Forelimb muscle (tissue), 1 donor: ENCODE measurements at places on chromosomes 2 and 18.

- DNase-seq, result no peak
Observed at GRCh38 chr2:220935789-220936321, 636.2 kb downstream of the EPHA4 start.

DNA sequence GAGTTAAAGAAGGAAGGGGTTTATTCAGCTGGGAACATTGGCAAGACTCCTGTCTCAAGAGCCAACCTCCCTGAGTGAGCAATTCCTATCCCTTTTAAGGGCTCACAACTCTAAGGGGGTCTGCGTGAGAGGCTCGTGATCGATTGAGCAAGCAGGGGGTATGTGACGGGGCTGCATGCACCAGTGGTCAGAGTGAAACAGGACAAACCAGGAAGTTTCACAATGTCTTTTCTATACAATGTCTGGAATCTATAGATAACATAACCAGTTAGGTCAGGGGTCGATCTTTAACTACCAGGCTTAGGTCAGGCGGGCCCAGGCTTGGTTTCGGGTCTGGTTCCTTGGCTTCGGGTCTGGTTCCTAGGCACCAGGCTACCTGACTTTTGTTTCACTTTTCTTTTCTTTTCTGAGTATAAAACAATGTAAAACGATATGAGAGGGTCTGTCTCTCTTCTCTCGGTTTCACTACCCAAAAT is 30.1 kb upstream of the LIPG start:
- no peak for DNase-seq

- no peak for DNase-seq
Observed at GRCh38 chr2:55106148-55106547, 55.9 kb upstream of the RTN4 start.

GRCh38 chr2:133951209-133951608 is 302.7 kb upstream of the MGAT5 start:
- no peak for DNase-seq

GRCh38 chr2:145771525-145771924 is 1251.6 kb upstream of the ZEB2 start:
- no peak for DNase-seq

DNA sequence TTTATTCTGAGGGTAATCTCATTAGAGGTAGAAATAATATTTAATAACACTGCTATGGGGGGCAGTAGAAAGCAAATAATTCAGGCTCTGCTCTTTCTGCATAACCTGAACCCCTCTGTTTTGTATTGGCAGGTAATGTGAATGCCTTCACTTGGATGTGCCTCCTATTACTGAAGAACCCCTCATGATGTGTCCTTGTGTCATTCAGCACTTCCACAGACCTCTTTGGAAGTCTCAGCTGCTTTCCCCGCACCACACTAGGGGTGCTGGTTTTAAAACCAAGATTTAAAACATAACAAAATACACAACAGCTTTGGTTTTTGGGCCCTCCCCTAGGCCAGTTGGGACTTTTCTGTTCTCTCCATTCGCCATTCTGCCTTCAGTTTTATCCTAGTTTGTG is 281.7 kb upstream of the MC4R start:
- no peak for DNase-seq

DNA sequence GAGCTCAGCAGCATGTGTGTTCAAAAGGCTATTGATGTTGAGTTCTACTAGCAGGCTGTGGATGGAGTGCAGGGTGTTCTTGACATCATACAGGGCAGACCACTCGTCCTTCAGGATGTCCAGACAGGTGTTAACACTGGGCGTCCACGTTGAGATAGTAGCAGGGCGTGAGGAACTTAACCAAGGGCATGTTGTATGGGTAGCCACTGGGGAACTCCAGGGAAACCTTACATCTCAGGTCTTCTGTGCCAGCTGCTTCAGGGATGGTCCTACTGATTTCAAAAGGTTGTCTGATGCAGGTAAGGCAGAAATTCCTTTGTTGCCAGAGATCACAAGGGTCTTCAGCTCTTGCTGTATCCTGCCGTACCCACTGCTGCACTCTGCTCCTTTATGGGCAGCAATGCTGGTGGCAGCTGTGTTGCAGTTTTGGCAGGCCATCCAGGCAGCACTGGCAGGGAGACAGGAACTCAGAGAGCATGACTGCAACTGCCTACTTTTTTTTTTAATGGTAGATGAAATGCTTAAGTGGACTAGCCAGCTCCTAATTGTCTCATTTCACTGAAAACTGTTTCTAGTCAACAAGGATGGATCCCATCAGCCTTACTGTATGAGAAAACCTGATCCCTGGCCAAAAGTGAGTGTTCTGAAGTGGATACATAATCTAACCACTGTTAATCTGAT is 32.4 kb upstream of the RBBP8 start:
- no peak for DNase-seq

- DNase-seq, result no peak
Observed at GRCh38 chr2:3603536-3604206, 8.8 kb downstream of the COLEC11 start.

DNA sequence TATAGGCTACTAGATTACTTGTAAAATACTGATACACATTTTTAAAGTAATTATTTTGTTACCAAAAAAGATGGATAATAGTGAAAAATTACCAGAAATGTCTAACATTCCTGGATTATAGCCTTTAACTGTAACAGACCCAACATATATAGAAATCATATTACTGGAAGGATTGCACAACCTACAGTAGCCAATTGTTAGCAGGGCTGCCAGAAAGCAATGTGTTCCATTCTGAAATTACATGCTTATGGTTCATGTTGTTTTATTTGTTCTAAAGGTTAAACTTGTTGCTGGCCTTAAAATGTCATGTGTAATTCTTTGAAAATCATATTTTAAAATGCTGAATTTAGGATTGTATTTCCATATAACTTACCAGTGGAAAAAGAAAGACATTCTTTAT is 793.6 kb upstream of the ACVR2A start:
- DNase-seq, result peak; percentile 54
